ENCODE measurements at places on chromosomes 1 and 21.

DNA sequence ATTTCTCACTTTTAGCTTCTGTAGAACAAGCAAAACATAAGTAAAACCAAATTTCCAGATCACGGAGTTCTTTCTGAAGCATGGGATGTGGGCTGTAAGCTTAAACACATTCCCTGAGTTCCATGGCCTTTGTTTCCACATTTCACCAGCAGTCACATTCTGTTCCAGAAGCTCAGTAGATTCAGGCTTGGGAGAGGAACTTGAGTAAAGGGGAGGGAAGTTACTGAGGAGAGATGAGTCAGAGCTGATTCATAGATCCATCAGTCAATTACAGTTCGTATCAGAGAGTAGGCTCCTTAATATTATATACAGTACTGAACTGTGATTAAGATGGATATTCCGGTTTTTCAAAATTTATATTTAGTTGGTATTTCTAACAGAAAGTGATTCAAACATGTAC, 614.3 kb downstream of the NCAM2 start:
- DNase-seq = peak; percentile 36

- DNase-seq = no peak
Observed at GRCh38 chr1:243543501-243543900, 287.7 kb downstream of the SDCCAG8 start.

GRCh38 chr21:34348890-34349519, 14.8 kb upstream of the KCNE2 start:
- DNase-seq = no peak

- no peak for DNase-seq
Observed at GRCh38 chr1:41282679-41283317, 40.7 kb upstream of the SCMH1 start.

GRCh38 chr1:68307378-68307787, 75.1 kb upstream of the WLS start:
- no peak for DNase-seq

- no peak for DNase-seq
Observed at GRCh38 chr1:225819346-225820192, 9.6 kb downstream of the EPHX1 start.

DNA sequence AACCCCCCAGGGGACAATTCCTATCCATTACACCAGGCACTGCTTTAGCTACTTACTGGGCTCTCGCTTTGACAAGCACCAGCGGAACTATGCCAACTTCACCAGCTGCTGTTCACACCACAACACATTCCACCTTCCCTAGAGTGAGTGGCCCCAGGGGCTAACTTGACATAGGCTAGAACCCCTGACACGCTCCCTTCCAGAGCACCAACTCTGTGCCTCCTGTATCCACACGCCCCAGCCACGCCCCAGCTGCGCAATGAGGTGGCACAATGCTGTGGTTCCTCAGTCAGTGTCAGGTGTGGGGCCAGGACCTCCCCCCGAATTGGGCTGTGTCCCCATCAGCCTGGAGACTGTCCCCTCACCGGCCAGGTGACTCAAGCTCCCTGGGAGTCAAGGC, 11.7 kb upstream of the FGR start:
- no peak for DNase-seq

DNA sequence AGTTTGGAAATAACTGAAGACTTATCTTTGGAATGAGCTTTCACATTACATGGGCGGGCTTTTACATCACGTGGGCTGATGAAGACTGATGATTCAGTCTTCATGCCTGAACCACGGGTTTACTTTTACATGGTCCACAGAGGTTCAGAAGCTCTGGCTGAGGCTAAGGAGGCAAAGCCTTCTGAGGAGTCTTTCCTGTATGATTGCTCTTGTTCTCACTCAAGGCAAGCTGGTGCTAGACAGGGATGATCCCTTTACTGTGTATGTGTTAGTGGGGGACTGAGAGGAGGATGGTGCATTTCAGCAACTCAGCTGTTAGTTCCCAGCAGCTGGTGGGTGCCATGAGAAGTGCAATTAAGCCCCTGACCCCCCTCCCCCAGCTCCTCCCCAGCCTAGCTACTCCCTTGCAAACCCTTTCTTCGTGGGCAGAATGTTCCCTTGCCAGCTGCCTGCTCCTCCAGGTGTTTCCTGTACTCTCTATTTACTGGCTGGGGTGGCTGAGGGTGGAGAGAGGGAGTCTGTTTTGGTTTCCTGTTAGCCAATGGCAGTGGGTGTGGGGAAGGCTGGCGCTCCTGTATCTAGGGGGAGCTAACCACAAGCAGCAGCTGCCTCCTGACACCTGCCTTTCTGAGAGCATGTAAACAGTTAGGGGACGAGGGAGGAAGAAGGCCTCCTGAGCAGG, 15.4 kb downstream of the BTG2 start:
- DNase-seq = no peak

DNA sequence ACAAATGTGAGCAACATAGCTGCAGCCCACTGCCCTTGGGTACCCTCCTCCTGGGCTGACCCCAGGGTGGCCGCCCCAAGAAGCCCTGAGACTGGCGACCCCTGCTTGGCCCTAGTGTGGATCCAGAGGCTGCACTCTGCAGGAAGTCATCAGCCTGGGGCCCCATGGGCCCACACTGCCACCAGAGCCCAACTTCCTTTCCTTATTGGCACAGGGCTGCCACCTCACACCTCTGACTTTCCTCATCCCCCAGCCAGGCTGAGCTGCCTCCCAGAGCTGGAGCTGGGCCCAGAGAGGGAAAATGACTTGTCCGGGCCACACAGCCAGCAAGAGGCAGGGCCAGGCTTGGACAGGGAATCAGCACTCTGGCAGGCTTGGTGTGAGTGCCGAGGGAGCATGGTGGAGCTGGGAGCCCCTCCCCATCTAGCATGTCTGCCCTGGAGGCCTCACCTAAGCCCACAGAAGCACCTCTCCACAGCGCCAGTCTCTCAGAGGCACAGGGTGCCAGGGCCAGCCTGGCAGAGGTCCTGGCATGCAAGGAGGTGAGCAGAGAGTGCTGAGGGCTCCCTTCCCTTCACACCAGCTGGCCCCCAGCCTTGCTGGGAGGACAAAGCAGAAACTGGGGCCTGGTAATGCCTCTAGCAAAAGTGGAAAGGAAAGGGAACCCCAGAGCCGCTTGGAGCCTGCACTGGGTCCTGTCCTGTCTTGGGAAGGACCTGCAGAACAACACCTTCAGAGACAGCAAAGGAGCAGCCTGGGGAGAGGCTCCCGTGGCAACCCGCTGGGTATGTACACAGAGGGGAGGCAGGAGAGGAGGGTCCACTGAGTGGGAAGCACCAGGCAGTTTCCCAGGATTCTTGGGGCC, 3.2 kb downstream of the RAP1GAP start:
- DNase-seq = no peak

GRCh38 chr1:214494706-214495105, 56.7 kb downstream of the PTPN14 start:
- DNase-seq = no peak

DNA sequence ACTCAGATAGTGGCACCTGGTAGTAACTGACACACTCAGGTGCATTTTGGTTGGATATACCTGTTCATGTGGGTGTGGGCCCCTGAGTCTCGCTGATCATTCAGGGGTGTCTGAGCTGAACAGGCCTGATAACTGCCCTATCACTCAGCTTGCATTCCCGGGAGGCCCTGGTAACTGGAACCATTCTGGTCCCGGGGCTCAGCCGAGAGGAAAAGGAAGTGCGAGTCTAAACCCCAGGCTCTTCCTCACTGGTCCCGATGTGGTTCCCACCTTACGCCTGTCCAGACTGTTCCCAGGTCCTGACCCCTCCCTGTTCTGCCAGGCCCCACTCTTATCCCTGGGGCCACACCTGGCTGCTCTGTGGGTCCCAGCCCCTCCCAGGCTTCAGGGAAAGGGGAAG, 11.7 kb upstream of the CDK18 start:
- no peak for DNase-seq

GRCh38 chr21:33799378-33800090, 116.1 kb downstream of the ATP5PO start:
- no peak for DNase-seq

GRCh38 chr1:19416921-19417470, 68.3 kb downstream of the CAPZB start:
- no peak for DNase-seq

GRCh38 chr1:10495952-10496351, 21.2 kb downstream of the PEX14 start:
- DNase-seq = no peak

GRCh38 chr1:48692235-48692634, 84.5 kb downstream of the BEND5 start:
- DNase-seq = no peak

DNA sequence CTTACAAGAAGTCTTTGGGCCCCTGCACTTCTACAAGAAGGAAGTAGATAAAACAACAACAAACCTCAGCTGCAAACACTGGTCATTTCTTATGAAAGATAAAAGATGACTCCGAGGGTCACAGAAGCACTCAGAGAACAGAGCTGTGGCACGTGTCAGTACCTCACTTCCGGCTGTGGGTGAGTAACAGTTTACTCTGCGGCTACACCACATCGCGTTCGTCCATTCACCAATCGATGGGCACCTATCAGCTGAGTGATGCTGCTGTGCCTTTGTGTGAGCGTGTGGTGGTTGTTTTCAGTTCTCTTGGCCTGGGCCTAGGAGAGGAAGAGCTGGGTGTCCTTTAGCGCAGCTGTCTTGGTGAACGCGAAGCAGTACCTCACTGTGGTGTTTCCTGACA, 49.9 kb downstream of the COL6A1 start:
- no peak for DNase-seq

- DNase-seq = no peak
Observed at GRCh38 chr1:38938722-38939260, 2.8 kb downstream of the RHBDL2 start.

GRCh38 chr1:63322114-63322943, at the start of gene FOXD3:
TSS of gene FOXD3 (plus strand) at chr1:63322567. CDS start at chr1:63323059, 492 bp downstream.
- no peak for DNase-seq

DNA sequence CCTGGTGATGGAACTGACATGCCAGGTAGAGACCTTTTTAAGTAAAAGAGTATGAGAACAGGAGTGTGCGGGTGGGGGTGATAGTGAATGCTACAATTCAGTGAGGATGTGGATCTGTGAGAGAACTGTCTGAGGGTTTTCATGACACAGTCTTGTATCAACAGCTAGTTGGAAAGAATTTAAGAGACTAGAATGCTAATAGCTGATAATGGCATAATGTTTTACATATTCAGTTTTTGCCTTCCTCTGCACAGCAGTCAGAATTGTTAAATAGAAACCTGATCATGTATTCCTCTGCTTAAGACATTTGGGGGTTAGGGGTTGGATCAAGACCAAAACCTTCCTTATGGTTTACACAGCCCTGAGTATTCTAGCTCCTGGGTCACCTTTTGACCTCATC, 152.8 kb upstream of the ZRANB2 start:
- no peak for DNase-seq

GRCh38 chr1:21297975-21298374, 7.7 kb upstream of the ECE1 start:
- no peak for DNase-seq

DNA sequence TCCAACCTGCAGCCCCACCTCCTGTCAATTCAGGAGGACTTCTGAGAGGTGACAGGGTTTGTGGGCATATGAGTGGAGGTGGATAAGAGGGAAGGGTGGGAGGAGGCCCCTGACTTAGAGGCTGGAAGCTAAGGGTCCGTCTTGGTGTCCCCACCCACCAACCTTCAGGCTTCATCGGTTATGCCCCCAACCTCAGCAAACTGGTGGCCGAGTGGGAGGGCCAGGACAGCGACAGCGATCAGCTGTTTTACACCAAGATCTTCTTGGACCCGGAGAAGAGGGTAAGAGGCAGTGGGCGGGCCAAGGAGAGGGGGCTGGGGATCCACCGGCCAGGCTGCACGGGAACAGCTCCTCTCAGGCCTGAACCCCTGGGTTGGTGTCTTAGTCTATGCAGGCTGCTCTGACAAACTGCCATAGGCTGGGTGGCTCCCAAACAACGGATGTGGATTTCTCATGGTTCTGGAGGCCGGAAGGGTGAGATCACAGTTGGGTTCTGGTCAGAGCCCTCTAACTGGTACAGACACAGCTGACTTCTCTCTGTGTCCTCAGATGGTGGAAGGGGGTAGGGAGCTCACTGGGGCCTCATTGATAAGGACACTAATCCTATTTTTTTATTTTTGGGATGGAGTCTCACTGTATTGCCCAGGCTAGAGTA, 18.1 kb downstream of the PLOD1 start:
- no peak for DNase-seq

GRCh38 chr1:236844499-236845271, 49.6 kb downstream of the MTR start:
- no peak for DNase-seq

- no peak for DNase-seq
Observed at GRCh38 chr1:145846201-145846612, 777 bp downstream of the NUDT17 start.

DNA sequence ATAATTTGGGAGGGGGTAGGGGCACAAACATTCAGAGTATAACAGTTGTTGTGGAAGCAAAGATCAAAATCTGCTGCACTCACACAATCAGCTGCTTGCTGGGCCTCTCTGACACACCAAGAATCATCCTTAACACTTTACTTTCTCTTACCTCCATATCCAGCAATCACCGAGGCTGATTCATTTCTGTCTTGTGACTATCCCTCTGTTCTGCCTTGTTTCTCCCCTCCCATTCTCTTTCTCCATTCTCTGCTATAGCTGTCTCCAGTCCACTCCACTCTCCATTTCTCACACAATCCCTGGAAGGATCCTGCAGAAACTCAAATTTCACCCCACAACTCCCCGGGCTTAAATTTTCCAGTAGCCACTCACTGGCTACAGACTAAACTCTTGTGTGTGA, 91.8 kb upstream of the NGF start:
- no peak for DNase-seq

DNA sequence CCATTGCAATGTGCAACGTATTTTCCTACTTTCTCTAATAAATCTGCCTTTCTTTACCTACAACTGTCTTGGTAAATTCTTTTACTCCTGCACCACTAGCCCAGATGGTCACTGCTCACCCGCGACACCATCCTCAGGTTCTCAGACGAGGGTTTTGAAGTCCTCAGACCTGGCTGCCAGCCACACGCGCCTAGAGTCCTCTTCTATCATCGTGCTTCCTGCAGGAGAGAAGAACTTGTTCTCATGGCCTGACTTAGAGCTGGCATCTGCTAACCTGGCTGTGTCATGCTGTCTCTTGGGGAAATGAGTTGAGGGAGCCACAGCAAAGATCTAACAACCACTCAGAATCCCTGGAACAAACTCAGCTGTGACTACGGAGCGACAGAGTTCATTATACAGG, 30.3 kb upstream of the PGBD5 start:
- no peak for DNase-seq

DNA sequence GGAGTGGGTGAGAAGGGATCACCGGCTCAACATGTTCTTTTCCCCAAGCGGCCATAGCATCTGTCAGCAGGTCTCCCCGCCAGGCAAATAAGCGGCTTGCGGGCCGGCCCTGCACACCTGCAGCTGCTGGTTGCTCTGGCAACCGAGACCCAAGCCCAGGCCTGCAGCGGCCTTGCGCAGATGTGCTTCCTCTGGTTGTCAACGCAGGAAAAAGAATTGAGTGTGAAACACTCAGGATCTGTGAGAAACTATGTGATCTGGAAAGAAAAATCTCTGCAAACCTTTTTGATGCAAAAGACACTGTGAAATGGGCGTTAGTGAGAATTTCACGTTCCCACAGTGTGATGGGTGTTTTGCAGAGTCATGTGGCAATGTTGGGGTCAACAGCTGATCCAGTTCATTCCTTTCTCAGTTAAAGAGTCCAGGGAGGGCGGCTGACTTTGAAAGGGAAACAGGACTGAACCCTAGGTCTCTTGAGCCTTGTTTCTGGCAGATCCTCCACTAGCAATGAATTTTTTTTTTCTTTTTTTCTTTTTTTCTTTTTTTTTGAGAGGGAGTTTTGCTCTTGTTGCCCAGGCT, 28.4 kb downstream of the TOMM20 start:
- DNase-seq = no peak

- no peak for DNase-seq
Observed at GRCh38 chr1:17207046-17207445, 2.1 kb downstream of the PADI1 start.

- no peak for DNase-seq
Observed at GRCh38 chr1:105416261-105416660, 1640.2 kb upstream of the PRMT6 start.
